LoVo (cell line): ENCODE measurements at places on chromosomes 11 and 22.

DNA sequence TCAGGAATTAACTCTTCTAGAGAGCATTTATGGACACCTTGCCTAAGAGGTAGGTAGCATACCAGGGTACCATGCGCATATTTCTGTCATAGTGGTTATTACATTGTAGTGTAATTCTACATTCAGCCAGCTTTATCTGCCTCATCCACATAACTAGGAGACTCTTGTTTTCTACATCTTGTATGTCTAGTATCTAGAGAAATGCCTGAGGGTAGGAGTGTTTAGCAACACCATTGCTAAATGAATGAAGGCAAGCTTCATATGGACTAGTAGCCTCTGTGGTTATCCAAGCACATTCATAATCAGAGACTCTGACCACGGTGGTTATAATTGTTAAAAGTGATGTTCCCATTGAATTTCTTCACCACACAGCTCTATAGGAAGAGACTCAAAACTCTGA, 107.9 kb downstream of the NTM start:
- DNase-seq: no peak

DNA sequence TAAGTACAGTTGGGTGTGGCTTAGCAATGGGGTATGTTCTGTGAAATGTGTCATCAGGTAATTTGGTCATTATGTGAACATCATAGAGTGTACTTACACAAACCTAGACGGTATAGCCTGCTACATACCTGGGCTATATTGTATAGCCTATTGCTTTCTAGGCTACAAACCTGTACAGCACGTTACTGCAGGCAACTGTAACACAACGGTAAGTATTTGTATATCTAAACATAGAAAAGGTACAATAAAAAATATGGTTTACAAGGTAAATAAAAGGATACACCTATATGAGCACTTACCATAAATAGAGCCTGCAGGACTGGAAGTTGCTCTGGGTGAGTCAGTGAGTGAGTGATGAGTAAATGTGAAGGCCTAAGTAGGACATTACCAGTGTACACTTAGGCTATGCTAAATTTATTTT, 73.1 kb upstream of the GDPD4 start:
- no peak for DNase-seq

- DNase-seq: no peak
Observed at GRCh38 chr11:128576555-128576954, 10.8 kb downstream of the ETS1 start.

- no peak for DNase-seq
Observed at GRCh38 chr11:65430406-65431217, 8.0 kb downstream of the NEAT1 start.

DNA sequence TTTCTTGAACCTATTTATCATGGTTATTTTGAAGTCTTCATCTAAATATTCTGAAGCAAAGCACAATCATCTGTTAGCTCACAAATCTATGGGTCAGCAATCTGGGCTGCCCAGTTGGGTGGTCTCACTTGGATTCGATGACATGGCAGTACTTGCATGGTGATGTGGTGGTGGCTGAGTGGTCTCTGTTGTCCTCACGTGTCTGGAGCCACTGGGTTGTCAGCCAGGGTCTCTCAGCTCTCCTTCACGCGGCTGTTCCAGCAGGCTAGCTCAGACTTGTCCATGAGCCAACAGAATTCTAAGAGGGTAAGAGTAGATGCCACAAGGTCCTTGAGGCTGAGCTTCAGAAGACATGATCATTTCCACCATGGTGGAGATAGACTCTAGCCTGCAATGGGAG, 66.4 kb upstream of the KCNQ1OT1 start:
- DNase-seq: no peak

DNA sequence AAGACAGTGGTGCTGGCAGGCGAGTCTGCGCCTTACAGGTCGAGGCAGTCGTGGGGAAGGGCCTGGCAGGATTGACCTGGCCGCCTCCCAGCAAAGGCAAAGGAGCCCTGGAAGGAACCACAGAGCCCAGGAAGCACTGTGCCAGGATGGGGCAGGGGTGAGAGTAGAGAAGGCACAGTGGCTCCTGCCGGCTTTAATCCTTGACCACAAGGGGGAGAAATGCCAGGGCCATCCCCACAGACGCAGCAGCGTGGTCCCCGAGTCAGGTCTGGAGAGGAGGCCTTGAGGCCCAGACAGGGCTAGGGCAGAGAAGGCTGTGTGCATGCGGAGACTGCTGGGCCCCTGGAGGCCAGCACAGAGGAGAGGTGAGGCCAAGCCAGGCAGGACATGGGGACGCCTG, 9.9 kb upstream of the NDUFS8 start:
- no peak for DNase-seq

- no peak for DNase-seq
Observed at GRCh38 chr11:134047586-134047999, 21.3 kb upstream of the JAM3 start.

DNA sequence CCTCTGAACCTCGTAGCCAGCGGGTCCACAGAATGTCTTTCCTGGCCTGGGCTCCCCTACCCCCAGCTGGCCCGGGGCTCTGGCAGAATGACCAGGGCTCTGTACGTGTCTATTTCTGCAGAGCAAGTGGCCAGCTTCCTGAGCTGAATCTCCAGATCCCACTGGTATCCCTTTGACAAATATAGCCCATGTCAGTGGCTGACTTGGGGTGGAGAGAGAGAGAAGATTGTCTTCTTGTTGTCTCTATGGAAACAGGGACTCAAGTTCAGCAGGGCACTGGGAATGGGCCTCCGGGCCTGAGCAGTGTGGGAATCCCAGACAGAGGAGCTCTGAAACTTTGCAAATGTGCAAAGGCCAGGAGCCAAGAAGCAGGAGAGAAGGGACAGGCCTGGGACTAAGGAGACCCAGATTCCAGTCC, 33.9 kb downstream of the ANO1 start:
- DNase-seq: no peak

- DNase-seq: no peak
Observed at GRCh38 chr11:118168751-118169150, 7.7 kb downstream of the SCN2B start.

DNA sequence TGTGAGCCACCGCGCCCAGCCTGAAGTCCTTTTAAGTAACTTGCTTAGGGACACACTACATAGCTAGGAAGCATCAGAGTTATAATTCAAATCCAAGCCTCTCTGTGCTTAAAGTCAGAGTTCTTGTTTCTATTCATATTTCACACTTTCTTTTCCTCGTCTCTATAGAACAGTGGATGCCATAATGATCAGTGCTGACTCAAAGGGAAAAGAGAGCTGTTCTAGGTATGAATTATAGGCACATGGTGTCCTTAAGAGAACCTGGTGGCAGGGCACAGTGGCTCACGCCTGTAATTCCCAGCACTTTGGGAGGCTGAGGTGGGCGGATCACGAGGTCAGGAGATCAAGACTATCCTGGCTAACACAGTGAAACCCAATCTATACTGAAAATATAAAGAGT, 400.2 kb upstream of the DDI1 start:
- no peak for DNase-seq

DNA sequence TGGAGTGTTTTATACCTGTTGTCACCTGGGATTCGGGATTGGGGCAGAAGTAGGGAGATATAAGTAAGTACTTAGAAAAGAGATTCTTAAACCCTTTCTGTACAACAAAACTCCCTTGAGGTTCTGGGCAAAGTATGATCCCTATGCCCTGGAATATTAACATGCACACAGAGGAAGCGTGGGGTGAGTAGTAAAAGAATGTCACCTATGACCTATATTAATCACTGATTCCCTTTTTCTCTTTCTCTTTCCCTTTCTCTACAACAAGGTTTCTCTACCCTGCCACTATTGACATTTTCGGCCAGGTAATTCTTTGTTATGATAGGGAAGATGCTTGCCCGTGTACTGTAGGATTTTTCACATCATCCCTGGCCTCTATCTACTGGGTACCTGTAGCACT, 209.7 kb upstream of the PLET1 start:
- peak; percentile 10 for DNase-seq

- peak; percentile 67 for DNase-seq
Observed at GRCh38 chr11:1882265-1883238, 9.1 kb downstream of the PRR33 start.

DNA sequence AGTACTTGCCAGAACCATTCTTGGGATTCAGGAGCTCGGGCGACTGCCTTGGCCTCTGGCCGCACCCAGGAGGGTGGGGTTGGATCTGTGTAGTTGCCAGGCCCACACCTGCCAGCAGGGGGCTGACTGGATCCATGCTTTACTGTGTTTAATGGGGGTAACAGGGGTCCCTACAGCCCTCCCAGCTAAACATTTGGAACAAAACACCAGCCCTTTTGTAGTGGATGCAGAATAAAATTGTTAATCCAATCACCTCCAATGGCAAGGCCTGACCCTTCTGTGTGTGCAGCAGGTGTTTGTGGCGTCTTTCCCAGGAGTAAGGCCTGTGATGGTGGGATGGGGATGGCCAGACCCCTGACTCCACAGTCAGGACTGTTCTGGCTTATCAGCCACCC, 22.5 kb downstream of the SUN2 start:
- DNase-seq: peak; percentile 18

GRCh38 chr11:86144846-86145245, 76.0 kb upstream of the PICALM start:
- no peak for DNase-seq

DNA sequence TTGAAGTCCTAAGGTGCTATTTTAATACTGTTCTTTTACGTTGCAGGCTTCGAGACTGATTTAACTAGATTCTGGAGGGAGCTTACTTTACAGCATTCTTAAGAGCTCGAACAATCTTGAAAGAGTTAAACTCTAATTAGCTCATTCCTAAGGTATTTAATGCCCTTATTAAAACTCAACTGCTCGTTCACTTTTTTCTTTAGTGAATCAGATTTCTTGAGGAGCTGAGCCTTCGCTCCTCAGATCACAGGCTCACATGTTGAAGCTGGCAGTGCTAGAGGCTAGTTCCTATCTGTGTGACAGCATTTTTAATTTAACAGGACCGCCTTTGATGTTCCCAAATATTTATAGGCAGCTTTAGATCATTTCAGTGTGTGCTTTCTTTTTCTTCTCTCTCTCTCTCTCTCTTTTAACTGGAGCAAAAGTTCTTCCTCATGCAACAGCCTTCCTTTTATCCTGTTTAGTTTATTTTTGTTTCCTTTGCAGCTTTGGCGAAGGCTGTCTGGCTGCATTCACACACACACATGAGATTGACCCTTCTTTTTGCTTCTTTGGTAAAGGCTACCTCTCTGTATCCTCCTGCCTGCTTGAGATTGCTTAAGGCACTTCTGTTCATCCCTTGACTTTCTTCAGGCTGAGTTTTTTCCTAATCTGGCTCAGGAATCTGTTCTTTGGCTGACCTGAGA, 21.0 kb downstream of the ZNRF3 start:
- no peak for DNase-seq

DNA sequence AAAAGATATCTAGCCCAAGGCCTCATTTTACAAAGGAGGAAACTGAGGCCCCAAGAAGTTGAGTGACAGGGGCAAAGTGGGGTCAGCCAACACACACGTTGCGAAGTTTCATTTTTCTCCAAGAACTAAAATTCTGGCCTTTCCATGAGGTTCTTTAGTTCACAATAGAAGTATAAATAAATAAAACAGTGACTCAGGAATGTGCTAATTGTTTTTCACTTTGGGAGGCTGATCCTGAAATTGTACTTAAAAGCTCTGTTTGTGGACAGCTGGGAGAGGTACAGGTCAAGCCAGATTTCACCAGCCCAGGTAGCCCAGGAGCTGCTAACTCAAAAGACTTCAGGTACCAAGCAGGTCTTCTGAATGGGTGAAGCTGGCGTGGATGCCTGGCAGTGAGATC, 105.2 kb downstream of the TRAF6 start:
- DNase-seq: no peak

GRCh38 chr22:47580121-47580520, 817.7 kb downstream of the TBC1D22A start:
- DNase-seq: no peak

DNA sequence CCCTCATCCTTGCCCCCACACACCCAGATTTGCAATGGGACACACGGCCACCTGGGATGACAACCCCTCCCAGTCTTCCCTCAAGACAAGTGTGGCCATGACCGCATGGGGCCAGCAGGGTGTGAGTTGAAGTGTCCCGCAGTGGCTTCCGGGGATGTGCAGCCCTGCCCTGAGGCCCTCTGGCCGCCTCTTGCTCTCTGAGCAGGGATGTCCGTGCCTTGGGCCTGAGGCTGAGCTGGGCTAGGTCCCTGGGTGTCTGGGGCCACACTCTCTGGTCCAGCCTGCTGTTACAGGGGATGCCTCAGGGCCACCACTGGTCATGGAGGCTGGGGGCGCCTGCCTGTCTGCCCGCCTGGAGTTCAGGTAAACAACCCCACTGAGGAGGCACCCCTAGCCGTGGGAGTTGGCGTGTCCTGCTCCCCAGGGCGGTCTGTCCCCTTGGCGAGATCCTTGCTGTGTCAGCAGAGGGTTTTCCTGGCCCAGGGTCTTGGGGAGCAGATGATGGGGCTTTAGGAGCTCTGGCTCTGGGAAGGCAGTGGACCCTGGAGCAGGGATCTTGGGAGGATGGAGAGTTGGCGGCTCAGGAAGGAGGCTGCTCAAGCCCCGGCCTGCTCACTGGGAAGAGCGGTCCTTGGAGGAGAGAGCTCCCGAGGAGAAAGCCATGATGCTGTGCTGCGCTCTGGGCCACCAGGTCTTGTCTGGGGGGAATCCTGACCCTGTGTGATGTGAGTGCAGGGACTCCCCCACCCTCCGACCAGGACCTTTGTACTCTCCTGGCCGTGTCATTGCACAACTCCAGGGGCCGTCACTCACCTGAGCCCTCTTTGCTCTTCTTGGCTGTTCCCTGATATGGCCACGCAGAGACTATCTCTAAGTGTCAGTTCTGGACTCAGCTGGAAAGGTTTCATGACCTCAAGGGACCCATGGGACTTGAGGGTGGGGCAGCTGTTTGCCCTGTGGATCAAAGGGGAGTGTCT, 67.9 kb downstream of the KCNQ1 start:
- no peak for DNase-seq

- DNase-seq: no peak
Observed at GRCh38 chr11:1297011-1297575, 12.3 kb downstream of the TOLLIP start.
